ENCODE measurements at places on chromosomes 5 and 9. TPM values are rescaled to one million over a fixed set of nuclear protein-coding genes. Genes with fewer than 3 reads are reported as not detected.
A peak's percentile ranks its signal among the peaks of the same experiment; 100 is the strongest.

GRCh38 chr9:3962971-3963642 lies 336.8 kb downstream of the GLIS3 start:
- DNase-seq: no peak

- peak; percentile 95 for DNase-seq
Observed at GRCh38 chr5:81971712-81972491, at the start of gene ATG10. TSS of gene ATG10 (plus strand) at chr5:81972023. CDS start at chr5:81987571, 15,548 bp downstream.

DNA sequence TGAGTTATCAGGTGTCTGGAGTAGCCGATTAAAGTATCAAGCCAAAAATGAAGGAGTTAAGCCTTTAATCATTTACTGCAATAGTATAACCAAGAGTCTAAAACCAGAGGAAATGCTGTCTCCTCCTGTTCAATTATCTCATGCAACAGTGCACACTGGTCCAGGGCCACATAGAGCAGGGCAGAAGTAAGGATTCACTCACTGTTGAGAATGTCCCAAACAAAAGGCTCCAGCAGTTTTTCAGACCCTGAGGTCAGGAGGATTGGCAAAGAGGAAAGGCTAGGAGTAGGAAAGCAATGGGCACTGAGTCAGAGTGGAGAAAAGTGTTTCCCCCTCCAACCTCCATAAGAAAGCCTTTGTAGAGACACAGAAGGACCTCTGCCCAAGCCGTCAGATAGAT lies 168.2 kb downstream of the RNF180 start:
- no peak for DNase-seq

LSM11 gene
- 1.5 TPM for total RNA-seq

NUTM2G gene
- total RNA-seq: not detected

Data from Right ventricle myocardium inferior (tissue), 1 donor.